ENCODE measurements at places on chromosomes 2 and 18.
A peak's percentile ranks its signal among the peaks of the same experiment; 100 is the strongest.

GRCh38 chr2:213315168-213315876 lies 31.1 kb downstream of the SPAG16 start:
- no peak for DNase-seq

DNA sequence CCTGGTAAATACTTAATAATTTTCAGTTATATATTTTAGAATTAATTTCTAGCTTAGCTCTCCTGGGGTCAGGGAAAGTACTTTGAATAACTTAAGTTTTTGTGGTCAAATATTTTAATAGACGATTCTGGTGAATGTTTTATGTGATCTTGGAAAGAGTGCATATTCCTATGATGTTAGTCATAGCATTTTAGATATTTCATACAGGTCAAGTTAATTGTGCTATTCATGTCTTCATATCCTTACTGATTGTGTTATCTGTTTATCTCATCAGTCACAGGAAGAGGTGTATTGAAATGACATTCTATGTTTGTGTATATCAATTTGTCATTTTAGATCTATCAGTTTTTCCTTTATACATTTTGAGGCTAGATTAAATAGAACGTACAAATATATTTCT lies 576.2 kb downstream of the CPS1 start:
- DNase-seq: no peak

DNA sequence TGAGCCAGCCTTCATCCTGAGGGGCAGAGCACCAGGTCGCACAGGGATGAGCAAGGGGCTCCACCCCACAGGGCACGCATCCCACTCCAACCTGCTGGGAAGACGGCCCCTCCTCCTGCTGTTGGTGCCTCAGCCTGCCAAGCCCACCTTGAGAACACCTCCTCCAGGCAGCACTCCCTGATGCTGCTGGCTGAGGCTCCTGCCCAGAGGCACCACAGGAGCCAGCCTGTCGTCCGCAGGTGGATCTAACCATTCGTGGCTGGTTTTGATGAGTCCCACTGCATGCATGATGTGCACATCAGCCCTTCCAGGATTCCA lies 58.4 kb downstream of the BIN1 start:
- DNase-seq: no peak

DNA sequence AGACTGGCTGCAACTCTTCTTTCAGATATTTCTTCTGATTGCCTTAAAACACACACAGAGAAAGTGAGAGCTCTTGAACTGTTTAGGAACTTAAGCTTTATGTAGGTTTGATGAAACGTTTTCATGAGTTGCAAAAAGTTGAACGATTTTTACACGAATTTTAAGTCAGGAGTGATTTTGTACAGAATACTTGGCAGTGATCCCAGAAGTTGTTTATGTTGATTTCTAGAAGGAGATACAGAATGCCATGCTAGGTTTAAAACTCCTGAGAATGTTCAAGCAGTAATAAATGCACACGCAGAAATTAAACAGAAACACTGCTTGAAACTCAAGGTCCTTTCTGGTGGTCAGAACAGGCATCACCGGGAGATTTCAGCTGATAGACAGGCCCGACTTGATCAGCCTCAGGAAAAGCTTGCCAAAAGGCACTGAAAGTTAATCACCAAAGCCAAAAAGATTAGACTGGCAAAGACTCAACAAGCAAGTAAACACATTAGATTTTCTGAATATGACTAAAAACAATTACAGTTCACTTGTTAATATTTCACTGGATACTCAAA lies 123.1 kb downstream of the SOCS6 start:
- DNase-seq: no peak

- no peak for DNase-seq
Observed at GRCh38 chr2:109511168-109511567, 102.6 kb downstream of the SEPTIN10 start.

- DNase-seq: no peak
Observed at GRCh38 chr2:135740206-135740605, 1.4 kb upstream of the UBXN4 start.

DNA sequence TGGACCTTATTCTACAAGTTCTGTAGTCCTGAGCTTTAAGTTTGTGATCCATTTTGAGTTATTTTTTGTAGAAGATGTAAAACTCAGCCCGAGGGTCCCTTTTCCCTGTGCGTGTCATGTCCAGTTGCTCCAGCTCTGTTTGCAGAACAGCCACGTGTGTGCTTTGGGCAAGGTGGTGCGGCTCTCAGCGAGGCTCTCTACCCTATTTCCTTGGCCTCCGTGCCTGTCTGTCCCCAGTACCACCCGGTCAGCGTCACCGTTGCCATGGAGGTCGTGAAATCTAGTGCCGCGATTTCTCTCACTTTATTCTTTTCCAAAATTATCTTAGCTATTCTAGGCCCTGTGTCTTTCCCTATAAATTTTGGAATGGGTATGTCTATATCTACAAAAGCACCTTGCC lies 141.0 kb upstream of the CTDP1 start:
- no peak for DNase-seq

- no peak for DNase-seq
Observed at GRCh38 chr2:152740743-152741328, 22.4 kb downstream of the ARL6IP6 start.

DNA sequence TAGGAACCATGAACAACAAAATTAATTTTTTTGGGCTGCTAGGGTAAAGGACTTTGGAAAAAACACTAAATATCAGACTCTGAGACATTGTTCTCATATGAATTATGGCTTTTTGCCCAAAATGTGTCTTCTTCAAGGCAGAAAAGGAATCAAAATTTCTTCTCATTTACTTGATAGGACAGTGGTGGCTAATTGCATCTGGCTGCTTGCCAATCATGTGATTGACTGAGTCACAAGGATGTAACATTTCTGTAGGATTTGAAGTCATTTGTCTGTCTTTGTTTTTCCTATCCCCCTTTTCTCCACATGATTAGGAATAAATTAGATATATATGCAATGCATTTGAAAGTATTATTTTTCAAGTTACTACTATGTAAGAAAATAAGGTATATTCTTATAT lies 130.2 kb downstream of the SLC4A10 start:
- peak; percentile 3 for DNase-seq

DNA sequence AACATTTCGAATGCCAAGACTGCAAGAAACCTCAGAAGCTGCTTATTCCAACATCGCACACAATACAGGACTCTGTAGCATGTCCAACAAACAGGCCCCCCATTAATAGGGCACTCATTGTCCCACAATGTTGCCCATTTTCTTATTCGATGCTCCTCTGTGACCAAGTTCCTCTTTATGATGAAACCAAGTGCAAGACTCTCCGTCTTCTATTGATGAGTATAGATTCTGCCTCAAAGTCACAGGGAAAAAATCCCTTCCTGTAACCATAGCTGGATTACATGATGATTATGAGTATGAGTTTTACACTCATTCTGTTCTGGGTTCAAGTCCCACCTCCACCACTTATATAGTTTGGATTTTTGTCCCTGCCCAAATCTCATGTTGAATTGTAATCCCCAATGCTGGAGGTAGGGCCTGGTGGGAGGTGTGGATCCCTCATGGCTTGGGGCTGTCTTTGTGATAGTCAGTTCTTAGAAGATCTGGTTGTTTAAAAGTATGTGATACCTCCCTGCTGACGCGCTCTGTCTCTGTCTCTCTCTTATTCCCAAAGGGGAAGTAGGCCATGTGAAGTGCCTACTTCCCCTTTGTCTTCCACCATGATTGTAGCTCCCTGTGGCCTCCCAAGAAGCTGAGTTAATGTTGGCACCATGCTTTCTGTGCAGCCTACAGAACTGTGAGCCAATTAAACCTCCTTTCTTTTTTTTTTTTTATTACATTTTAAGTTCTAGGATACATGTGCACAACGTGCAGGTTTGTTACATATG lies 148.7 kb downstream of the OSR1 start:
- DNase-seq: no peak

GRCh38 chr2:176612736-176613135 lies 343.5 kb downstream of the MTX2 start:
- DNase-seq: no peak

Measured in stimulated activated CD4-positive, alpha-beta T cell treated with anti-CD3 and anti-CD28 coated beads, Interleukin-15, amount 100 ng/mL, for 24 hours (primary cell).